ENCODE measurements at places on chromosomes 6 and 20.

DNA sequence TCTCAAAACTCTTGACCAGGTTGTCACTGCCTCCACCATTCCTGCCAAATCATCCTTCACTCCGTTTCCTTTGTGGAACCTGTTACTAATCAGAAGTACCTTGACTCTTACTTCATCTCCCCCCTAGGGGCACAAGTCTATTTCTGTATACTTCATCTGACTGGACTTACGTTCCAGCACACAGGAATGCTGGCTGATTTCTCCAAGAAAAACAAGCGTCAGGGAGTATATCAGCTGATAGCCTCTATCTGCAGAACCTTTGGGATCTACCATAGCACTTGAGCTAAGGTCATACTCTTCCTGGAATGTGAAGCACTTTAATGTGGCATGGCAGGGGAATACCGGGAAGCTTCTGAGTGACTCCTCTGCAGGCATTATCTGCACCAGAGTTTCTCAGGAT is 178.1 kb upstream of the MOCS1 start:
- DNase-seq, result no peak

- DNase-seq, result no peak
Measured at GRCh38 chr20:48017509-48017908, 232.2 kb upstream of the SULF2 start.

- no peak for DNase-seq
Measured at GRCh38 chr6:72711731-72712130, 89.9 kb downstream of the KCNQ5 start.

- DNase-seq, result peak; percentile 42
Measured at GRCh38 chr20:43959079-43959919, 44.6 kb downstream of the TOX2 start.

DNA sequence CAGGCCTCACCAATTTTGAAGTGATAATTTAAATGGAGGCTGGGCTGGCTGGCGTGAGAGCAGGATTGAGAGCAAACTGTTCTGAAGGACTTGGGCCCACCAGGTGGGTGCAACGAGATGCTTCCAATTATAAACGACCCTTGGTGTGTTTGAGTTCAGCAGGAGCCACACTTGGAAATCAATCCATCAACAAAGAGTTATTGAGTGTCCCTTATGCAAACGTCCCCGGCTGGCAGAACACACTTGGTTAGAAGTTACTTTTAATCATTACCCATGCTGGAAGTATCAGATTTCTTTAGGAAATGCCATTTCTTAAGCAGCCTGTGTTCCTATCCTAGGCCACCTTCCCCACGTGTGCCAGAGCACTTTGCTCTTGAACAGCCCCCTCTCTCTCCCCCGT is 37.8 kb upstream of the ZNF831 start:
- no peak for DNase-seq

- no peak for DNase-seq
Measured at GRCh38 chr6:36694616-36695015, 3.0 kb upstream of the RAB44 start.

DNA sequence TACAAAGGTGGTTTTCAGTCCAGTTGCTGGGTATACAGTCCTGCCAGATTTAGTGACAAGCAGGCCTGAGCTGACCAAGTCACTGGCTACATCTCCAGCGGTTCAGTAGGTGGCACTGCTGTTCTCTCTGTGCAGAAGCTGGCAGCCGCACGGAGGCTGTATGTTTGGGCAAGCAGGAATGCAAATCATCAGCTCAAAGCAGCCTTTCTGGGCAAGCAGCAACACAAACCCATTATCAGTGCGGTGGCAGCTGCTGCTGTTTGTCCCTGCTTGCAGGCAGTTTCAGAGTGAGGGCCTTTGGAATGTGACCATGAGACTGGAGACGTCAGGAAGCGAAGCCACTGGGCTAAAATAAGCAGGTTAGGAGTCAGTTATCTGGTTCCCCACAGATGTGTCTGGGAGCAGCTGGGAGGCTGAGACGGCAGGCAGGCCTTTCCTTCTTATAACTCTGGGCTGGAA is 72.5 kb downstream of the TXLNB start:
- peak; percentile 92 for DNase-seq

GRCh38 chr20:23086931-23087411 is 847 bp upstream of the CD93 start:
- no peak for DNase-seq

DNA sequence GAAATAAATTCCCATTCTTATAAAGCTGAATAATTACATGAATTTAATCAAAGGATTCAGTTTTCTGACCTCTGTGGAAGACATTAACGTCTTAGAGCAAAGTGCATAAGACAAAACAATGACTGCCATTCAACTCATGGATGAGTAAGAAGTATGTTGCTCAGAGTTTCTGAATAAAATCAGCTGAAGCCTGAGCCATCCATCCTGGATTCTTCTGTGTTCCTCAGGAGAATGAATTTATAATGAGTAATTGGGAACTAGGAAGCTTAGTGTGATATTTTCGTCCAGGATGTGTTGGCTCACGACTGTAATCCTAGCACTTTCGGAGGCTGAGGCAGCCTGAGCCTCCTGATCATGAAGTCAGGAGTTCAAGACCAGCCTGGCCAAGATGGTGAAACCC is 62.8 kb downstream of the PERP start:
- DNase-seq, result no peak

DNA sequence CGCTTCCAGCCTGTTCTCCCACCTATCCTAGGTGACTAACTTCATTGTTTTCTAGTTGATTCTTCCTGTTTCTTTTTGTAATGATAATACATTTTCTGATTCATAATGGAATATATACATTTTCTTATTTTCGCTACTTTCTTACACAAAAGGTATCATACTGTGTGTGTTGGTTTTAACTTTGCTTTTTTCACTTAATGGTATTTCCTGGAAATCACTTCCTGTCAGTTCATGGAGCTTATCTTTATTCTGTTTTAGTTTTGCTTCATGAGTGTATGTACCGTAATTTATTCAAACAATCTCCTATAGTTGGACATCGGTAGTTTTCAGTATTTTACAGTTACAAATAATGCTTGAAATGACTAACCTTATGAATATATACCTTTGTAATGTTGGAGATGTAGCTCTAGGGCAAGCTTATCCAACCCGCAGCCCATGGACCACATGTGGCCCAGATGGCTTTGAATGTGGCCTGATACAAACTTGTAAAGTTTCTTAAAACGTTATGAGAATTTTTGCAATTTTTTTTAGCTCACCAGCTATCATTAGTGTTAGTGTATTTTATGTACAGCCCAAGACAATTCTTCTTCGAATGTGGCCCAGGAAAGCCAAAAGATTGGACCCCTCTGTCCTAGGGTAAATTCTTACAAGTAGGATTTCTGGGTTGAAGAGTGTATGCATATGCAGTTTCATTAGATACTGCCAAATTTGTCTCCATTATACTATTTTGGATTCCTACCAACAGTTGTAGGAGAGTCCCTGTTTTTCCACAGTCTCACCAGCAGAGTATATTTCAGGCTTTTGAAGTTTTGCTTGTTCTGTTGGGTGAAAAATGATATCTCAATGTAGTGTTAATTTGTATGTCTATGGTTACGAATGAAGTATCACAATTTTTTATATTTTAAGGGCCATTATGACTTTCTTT is 16.7 kb downstream of the TRMT11 start:
- no peak for DNase-seq

- no peak for DNase-seq
Measured at GRCh38 chr6:158083455-158084325, 84.4 kb downstream of the SERAC1 start.

- DNase-seq, result no peak
Measured at GRCh38 chr6:39073471-39074355, 25.1 kb downstream of the GLP1R start.

- DNase-seq, result no peak
Measured at GRCh38 chr20:22346716-22347115, 237.7 kb downstream of the FOXA2 start.

- DNase-seq, result no peak
Measured at GRCh38 chr6:82066991-82067411, 180.5 kb downstream of the IBTK start.

GRCh38 chr6:27101824-27102223 is 145.7 kb upstream of the PRSS16 start:
- DNase-seq, result no peak

DNA sequence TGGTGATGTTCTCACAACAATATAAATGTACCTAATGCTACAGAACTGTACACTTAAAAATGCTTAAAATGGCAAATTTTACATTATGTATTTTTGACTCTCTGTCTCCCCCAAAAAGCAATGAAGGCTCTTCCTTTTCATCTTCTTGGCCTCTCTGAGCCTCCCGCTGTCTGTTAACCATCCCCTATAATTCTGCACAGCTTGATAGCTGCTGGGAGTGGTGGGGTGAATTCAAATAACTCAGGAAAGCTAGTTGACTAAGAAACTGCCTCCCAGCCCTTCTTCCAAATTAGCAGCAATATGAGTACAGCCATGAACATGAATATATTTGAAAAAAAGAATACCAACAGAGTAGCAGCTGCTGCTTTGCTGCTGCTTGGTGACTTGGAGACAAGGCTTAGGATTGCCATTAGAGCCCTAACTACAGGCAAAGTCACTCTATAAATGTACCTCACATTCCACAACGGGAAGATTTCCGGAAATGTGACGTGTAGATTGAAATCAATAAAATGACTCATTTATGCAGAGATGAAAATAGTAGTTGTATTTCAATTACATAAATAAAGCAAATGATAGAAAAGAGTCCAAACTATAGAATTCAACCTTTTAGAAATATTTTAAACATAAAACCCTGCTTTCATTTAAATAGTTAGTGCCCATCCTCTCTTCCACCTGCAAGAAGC is 200.1 kb upstream of the HEY2 start:
- DNase-seq, result no peak

GRCh38 chr6:109039795-109040194 is 54.9 kb downstream of the SESN1 start:
- no peak for DNase-seq

DNA sequence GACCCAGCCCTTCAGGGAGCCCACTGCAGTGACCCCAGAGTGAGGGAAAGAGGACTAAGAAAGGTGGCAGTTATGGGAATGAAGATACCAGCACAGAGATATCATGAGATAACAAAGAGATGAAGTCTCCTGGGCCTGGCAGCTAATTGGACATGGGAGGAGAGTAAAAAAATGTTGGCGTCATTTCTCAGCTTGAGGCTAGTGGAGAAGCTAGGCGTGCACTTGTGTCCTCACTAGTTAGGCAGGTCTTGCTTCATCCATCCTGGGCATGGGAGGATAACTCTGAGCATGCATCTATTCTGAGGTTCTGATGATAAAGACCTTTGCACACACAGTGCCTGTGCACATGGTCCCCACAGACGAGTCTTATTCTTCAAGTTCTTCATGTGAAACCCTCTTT is 4.1 kb upstream of the GFOD1 start:
- DNase-seq, result no peak

GRCh38 chr6:117817499-117817898 is 89.6 kb upstream of the SLC35F1 start:
- DNase-seq, result no peak

DNA sequence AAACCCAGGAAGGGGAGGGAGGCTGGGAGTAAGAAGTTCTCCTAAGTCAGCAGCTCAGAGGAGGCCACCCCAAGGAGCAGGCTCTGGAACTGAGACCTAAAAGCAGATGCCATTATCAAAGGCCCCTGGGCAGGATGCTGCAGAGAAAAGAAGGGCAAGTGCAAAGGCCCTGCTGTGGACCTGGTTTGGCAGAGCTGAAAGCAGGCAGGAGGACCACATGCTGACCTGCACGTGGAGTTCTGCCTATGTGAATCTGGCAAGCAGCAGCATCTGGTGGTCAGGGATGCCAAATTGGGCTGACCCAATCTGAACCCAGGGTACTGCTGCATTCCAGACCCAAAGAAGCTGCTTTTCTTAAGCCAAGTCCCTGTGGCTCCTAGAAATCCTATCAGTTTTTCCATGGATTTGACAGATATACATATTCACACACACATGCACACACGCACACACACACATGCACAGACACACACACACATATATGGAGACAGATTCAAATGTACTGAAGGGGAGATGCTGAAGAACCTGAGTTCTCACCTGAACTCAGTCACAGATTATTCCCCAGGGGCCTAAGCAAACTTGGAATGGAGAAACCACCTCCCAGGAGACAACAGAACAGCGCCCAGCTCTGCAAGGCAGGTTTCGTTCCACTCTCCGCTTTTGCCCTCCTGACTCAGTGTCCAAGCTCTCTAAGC is 119.9 kb downstream of the FOXA2 start:
- DNase-seq, result no peak

DNA sequence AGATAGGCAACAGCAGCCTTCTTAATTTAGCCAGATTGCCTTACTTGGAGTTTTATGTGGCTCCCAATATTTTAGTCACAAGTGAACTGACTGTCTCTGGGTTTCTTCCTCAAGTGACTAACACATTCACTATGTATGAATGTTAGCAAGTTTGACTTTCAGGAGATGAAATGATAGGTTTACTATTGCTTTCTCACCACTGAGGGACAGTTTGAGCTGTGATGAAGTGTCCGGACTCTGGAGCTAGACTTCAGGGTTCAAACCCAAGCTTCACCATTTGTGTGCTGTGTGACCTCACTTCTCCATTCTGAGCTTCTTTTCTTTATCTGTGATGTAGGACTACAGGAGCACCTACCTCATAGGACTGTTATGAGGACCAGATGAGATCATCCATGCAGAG is 8.2 kb downstream of the DHX35 start:
- DNase-seq, result no peak

DNA sequence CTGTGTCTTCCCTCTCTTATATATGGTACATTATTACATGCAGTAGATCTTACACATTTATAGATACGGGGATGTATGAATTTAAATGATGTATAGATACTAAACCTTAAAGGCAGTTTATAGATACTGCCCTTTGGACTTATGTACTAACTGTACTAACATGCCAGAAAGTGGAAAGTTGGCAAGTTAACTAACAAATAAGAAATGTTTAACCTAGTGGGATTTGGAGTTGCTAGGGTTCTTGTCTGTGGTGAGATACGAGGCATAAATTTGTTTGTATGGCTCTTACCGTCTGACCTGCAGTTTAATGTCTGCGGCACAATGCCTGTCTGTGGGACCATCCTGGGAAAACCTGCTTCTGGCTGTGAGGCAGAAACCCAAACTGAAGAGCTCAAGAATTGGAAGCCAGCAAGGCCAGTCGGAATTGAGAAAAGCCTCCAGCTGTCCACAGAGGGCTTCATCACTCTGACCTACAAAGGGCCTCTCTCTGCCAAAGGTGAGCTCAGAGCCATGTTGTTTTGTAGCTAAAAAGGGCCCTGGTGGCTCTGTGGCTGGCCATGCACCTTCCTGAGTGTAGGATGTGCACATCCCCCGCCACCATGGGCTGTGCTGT is 62.9 kb upstream of the SLC22A1 start:
- DNase-seq, result no peak

GRCh38 chr6:111871725-111872400 is 1.4 kb downstream of the FYN start:
- DNase-seq, result no peak

DNA sequence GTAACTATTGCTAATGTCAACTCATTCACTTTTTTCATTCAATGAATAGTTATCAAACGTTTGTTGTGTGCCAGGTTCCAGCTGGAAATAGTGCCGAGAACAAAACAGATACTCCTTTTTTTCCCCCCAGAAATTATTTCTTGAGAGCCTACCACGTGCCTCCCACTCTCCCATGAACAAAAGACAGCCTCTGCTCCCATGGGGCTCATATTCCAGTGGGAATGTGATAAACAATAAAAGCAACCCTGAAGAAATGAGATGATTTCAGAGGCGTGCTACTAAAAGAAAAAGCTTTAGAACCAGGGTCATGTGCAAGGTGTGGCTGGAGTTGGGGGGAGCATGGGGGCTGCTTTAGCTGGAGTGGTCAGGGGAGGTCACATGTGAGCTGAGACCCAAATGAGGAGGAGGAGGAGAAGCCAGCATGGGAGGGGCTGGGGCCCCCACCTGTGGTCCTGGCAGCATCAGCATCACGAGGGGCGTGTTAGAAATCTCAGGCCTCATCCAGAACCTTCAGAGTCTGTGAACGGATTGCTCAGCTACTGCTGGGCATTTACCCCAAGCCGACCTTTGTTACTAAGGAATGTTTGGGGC is 157.4 kb downstream of the EYA2 start:
- DNase-seq, result no peak

Measured in T47D (cell line).